Stimulated activated CD8-positive, alpha-beta memory T cell treated with anti-CD3 and anti-CD28 coated beads, Interleukin-7, amount 100 ng/mL, for 1 hour (primary cell): ENCODE measurements at places on chromosomes 4 and X.

GRCh38 chr4:127364397-127364796, 268.4 kb upstream of the INTU start:
- no peak for DNase-seq

DNA sequence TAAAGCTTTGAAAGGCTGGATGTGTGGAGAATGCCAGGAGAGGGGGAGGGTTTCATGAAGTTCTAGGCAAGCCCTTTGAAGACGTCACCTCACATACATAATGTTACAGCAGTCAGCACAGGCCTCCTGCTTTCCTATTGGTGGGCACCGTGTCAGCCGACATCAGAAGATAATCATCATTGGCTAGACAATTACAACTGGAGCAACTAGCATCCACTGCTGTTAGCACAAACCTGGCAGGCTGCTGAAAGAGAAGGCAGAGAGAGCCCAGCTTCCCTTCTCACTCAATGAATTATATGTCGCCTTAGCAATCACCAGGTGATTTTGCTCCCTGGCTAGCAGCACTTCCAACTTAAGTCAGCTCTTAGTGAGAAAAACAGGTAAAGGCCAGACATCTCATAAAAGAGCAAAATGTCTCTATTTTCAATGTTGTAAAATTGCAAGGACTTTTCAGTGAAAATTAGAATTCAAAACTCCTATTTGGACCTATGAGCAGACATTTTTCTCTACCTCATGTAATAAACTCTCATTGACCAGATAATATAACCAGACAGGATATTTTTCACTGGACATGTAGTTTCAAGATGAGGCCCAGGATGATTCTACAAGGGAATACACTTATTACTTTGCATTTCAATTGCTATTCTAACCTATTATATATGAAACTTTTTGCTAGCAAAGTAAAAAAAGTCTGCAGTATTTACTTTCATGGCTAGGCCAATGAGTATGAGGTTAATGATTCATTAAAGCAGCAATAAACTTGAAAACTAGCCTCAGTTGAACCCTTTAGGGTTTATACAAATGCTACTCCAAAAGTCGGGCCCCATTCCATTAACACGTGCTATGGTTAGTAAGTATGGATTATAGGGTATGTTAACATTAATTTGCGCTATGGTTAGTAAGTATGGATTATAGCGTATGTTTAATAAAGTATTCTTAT, 4.3 kb downstream of the ELOVL6 start:
- peak; percentile 29 for DNase-seq

DNA sequence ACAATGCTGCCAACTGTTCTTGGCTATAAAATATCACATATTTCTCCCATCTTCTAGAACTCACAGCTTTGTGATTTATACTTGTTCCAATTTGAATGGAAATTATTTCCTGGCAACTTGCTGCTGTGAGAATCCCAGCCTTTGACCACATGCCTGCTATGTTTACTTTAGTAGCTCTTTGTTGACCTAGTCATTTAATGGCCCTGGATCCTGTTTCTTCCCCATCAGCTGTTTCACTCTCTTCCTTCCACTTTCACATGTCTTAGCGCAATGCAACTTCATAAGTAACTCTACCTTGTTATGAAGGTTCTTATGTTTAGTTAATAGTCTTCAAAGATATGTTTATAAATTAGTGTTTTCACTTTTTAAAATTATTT, 1973.6 kb upstream of the AGA start:
- DNase-seq: no peak

DNA sequence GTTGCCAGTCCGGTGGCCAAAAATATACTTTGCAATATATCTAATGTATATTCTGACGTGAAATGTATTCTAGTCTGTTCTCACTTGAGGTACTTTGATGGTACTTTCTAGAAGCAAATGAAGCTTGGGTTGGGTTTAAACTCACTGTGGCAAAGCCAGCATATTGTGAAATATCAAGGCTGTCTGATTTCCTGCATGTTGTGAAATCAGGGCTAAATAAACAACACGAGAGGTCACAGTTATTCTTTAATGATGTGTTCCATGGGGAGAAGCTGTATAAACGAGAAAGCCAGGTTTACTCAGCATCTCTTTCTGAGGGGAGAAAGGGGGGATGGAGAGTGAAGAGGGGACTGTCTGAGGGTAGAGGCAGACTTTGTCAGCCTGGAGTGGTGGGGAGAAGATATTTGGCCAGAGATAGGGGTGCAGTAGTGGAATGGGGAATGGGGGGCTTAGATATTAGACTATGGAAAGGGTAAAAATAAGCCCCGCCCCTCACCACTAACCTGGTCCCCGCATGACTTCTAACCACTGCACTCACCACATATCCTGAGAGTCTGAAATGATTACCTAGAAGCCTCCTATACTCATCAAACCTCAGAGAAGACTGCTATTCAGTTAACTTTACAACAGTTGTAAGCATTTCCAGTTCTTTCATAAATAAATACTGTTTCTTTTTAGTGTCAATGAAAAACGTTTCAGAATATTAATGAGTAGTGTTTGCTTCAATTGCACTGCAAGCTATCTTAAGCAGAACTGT, 5.9 kb upstream of the SCARB2 start:
- DNase-seq: no peak

DNA sequence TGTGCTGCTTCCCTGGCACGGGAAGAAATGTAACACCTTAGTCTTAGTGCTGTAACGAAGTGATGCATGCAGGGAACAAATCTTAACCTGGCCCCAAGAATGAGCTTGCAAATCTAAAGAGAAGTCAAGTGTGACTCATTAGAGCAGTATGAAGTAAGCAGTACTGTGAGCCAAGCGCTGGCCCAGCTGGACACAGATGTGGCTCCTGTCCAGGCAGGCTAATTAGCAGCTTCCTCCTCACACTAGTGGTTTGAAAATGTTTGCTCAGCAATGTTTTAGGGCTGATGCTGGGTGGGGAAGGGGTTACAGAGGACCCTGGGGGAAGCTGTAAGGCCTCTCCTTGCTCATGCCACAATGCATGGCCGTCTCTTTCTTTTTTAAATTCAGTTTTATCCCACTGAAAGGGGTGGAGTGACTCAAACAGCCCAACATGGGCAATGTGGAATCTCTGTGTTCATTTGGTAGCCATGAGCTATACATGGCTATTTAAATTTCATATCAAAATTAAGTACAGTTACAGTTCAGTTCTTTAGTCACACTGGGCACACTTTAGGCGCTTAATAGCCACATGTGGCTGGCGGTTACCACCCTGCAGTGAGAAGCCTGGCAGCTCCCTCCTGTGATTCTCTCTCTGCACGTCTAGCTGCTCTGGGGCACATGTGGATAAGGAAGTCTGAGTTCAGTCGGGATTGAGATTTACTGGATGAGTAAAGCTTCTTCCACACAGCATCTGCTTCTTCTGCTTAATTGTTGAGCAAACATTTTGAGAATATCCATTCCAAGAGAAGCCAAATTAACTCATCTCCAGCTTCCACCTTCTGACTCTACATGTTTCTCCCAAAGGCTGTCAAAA, 48.8 kb downstream of the MAP7D2 start:
- no peak for DNase-seq

- DNase-seq: no peak
Measured at GRCh38 chr4:158282252-158282651, 72.0 kb downstream of the TMEM144 start.

GRCh38 chrX:112012360-112012759, 70.2 kb downstream of the TRPC5 start:
- no peak for DNase-seq

GRCh38 chr4:152605031-152605430, 69.1 kb upstream of the FBXW7 start:
- DNase-seq: no peak

- DNase-seq: no peak
Measured at GRCh38 chr4:120544838-120545237, 377.7 kb downstream of the PRDM5 start.

GRCh38 chrX:79366873-79367749, at the start of gene ITM2A:
ITM2A (minus strand) TSS chrX:79367334; CDS start chrX:79367215, 119 bp downstream.
- DNase-seq: peak; percentile 14

GRCh38 chr4:141154725-141155124, 21.5 kb upstream of the RNF150 start:
- no peak for DNase-seq

GRCh38 chr4:87239821-87240220, 19.4 kb upstream of the KLHL8 start:
- no peak for DNase-seq

- no peak for DNase-seq
Measured at GRCh38 chr4:46886711-46887110, 22.3 kb downstream of the COX7B2 start.

DNA sequence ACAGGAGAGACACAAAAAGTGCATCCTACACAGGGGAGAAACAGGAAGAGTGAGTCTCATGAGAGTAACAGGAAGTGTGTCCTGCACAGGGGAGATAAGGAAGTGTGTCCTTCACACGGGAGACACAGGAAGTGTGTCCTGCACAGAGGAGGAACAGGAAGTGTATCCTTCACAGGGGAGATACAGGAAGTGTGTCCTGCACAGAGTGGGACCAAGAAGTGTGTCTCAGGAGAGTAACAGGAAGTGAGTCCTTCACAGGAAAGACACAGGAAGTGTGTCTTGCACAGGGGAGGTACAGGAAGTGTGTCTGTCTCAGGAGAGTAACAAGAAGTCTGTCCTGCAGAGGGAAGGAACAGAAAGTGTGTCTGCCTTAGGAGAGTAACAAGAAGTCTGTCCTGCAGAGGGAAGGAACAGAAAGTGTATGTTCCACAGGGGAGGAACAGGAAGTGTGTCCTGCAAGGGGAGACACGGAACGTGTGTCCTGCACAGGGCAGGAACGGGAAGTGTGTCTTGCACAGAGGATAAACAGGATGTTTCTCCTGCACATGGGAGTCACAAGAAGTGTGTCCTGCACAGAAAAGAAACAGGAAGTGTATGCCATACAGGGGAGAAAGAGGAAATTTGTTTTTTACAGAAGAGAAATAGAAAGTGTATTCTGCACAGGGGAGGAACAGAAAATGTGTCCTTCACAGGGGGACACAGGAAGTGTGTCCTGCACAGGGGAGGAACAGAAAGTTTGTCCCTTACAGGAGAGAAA, 102.0 kb downstream of the ARSF start:
- DNase-seq: no peak

DNA sequence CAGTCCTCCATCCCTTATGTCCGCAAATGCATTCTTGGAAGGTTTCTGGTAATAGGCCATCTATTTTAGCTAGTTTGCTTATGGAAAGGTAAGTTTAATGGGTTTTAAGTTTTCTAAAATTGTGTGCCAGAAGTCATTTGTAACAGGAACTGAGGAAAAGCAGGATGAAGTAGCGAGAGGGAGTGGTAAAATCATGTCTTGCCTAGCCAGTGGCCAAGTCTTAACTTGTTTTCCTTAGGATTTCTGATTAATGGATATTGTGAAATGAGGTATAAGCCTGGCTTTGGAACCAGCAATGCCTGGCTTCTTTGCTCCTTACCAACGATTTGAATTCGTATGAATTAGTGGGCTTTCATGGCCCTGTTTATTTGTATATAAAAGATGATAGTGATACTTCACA, 7.3 kb downstream of the SEC24B start:
- no peak for DNase-seq

DNA sequence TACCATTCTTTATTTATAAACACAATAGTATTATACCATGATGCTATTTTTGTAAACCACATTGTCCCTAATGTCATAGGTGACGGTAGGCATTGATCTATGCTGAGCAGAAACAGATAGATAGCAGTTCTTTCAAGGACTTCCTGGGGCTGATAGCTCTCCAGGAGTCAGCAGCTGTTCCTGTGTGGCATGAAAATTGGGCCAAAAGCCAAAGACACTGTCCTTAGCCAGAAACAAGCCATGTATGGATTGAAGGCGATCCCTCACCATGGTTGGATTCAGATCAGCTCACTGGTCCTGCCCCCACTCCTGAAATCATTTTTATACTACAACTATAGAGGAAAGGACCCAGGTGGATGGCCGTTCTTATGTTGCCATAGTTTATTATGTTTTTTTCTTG, 53.6 kb downstream of the DDX60 start:
- DNase-seq: no peak

DNA sequence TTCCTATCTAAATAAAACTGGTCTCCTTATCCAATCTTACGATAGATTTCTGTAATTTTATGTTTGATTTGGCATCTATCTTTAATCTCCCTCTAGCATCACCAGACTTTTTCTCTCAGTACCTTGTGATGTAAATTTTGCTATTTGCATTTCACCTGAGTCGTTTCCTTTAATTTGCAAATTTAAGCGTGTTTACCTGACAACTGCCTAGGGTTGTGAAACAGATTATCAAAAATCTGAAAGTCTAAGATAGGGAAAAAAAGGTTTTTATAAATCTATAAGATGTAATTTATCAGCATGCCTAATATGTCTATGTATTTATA, 39.4 kb upstream of the TMPRSS11E start:
- no peak for DNase-seq

- DNase-seq: no peak
Measured at GRCh38 chr4:187739771-187740170, 255.8 kb upstream of the ZFP42 start.

DNA sequence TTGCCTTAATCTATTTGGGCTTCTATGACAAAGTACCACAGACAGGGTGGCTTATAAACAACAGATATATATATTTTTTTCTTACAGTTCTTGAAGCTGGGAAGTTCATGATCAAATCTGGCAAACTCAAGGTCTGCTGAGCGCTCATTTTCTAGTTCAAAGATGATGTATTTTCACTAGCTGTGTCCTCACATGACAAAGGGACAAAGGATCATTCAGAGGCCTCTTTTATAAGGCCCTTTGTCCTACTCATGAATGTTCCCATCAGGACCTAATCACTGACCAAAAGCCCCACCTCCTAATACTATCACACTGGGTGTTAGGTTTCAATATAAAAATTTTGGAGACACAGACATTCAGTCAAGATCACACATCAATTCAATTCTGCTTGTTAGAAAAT, 2025.2 kb downstream of the PCDH7 start:
- DNase-seq: no peak

DNA sequence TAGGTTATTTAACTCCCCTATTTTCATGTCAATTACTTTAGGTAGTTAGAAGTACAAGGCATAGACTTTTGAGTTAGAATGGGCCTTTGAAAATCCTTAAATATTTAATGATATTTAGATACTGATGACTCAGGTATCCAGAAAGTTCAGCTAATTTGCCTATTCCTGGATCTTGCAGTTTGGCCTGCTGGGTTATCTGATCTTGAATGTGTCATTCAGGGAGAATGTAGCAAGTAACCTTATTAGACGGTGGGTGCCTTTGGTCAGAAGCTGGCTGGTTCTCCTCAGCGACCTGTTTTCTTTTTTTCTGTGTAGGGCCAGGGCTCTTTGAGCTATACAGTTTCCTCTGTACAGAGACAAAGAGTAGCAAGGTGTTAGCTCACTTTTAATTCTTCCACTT, 42.0 kb downstream of the MTM1 start:
- DNase-seq: no peak

DNA sequence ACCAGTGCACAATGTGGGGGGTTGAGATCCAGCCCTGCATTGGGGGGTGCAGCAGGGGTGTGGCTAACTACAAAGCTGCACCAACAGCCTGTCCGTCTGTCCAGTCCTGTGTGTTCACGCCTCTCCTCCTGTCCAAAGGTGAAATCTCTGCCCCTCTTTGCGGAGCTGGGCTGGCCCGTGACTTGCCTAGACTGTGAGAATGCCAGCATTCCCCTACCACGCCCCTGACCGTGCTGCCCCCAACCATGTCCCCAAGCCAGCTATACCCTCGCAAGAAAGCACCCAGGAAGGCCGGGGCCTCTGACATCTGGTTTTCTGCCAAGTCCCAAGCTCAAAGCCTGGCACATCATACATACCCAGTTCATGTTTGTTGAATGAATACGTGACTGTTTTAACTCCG, 19.2 kb downstream of the ZFYVE28 start:
- DNase-seq: no peak

- no peak for DNase-seq
Measured at GRCh38 chr4:109876634-109877265, 28.8 kb downstream of the LRIT3 start.

- DNase-seq: no peak
Measured at GRCh38 chrX:127317159-127317558, 497.6 kb downstream of the PRR32 start.

- no peak for DNase-seq
Measured at GRCh38 chrX:867502-867901, 236.9 kb downstream of the SHOX start.
